ENCODE measurements at places on chromosomes 5 and 9.

DNA sequence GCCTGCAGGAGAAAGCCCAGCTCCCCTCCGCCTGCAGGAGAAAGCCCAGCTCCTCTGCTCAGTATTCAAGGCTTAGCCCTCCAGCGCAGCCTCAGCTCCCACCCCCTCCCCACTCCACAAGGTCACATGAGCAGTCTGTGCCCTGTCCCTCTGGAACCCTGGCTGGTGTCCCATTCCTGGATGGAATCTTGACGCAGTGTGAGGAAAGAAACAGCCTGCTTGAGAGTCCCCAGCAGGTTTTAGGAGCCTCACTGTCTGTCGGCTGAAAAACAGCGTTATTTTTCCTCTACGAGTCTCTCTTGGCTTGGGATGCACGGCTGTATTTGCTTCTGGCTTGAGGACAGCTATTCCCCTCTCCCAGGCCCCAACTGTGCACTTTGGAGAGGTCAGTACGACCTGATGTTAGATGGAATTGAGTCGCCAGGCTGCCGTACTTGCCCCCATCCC, 210.1 kb upstream of the TRIM32 start:
- no peak for DNase-seq

- DNase-seq: peak; percentile 4
These were observed 183.5 kb downstream of the RFX3 start for GRCh38 chr9:3342159-3342777.

GRCh38 chr9:116154976-116155697, 1.5 kb downstream of the PAPPA start:
- peak; percentile 36 for DNase-seq

GRCh38 chr5:107937204-107937603, 266.5 kb upstream of the EFNA5 start:
- DNase-seq: peak; percentile 33

DNA sequence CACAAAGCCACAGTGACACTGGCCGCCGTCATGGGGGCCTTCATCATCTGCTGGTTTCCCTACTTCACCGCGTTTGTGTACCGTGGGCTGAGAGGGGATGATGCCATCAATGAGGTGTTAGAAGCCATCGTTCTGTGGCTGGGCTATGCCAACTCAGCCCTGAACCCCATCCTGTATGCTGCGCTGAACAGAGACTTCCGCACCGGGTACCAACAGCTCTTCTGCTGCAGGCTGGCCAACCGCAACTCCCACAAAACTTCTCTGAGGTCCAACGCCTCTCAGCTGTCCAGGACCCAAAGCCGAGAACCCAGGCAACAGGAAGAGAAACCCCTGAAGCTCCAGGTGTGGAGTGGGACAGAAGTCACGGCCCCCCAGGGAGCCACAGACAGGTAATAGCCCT, 26.1 kb downstream of the HRH2 start:
- no peak for DNase-seq

- DNase-seq: peak; percentile 42
These were observed 14.8 kb downstream of the ODF2 start for GRCh38 chr9:128470560-128470959.

- no peak for DNase-seq
These were observed 498.6 kb upstream of the GRIN3A start for GRCh38 chr9:102237094-102237493.

- peak; percentile 41 for DNase-seq
These were observed 579.7 kb upstream of the ZNF608 start for GRCh38 chr5:125326150-125326510.

DNA sequence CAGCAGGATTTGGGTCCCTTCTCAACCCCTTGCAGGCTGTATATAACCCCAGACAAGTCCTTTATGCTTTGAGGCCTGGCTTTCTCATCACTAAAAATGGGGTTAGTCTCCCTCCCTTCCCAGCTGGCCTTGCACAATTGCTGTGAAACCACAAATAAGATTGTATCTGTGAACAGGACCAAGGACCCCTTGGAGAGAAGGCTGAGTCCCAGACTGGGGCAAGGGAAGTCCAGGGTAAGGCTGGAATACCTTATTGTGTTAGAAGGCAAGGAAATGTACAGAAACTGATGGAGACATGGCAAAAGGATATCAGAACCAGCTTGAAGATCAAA, 11.4 kb downstream of the MACROH2A1 start:
- no peak for DNase-seq

- no peak for DNase-seq
These were observed 174.7 kb downstream of the WDR70 start for GRCh38 chr5:37553720-37554404.

- DNase-seq: no peak
These were observed 671.3 kb downstream of the LRRC70 start for GRCh38 chr5:63249960-63250359.

GRCh38 chr5:157106630-157107461, 2.0 kb downstream of the HAVCR2 start:
- DNase-seq: peak; percentile 45

- DNase-seq: no peak
These were observed 8.4 kb upstream of the SPINK4 start for GRCh38 chr9:33231623-33231942.

- DNase-seq: peak; percentile 61
These were observed 24.2 kb downstream of the C9orf50 start for GRCh38 chr9:129596541-129597331.

- no peak for DNase-seq
These were observed 6.8 kb downstream of the SLC1A3 start for GRCh38 chr5:36613241-36613640.

DNA sequence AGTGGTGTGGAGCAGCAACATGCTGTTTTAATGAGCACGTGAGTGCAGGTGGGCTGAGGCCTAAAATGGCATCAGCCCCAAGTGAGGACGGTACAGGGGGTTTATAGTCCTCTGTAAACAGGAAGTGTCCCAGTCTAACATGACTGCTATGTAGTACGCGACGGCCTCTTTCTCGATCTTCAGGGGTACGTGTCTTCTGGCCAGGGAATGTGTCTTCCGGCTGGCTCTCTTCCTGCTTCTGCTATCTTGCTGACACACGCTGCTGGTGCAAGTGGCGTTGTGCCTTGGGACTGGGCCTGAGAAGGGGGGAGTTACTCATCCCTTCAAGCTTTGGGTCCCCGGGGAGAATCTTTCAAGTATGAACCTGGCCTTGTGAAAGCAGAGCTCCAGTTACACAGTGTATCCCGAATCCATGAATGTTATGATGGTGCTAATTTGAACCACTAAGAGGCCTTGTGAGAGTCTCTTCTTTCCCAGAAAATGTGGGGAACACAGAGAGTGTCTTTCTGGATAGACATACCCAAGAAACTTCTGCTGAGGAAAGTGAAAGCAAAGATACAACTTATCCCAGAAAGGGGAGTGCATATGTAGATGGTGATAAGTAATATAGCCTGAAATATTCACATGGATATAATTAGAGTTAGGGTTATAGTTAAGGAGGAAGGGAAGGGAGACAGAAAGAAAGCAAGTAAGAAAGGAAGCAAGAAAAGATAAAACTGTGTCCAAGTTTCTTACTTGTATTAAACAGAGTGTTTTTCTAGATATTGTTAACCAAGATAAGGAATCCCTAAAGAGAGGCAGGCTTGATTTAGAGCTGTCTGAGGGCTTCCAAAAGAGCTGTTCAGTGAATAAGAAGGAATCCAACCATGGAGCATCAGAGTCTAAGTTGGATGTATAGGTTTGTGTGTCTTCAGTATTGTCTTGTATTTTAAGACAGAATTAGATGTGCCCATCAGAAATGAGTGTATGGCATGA, 35.5 kb upstream of the ANXA2R start:
- DNase-seq: no peak

DNA sequence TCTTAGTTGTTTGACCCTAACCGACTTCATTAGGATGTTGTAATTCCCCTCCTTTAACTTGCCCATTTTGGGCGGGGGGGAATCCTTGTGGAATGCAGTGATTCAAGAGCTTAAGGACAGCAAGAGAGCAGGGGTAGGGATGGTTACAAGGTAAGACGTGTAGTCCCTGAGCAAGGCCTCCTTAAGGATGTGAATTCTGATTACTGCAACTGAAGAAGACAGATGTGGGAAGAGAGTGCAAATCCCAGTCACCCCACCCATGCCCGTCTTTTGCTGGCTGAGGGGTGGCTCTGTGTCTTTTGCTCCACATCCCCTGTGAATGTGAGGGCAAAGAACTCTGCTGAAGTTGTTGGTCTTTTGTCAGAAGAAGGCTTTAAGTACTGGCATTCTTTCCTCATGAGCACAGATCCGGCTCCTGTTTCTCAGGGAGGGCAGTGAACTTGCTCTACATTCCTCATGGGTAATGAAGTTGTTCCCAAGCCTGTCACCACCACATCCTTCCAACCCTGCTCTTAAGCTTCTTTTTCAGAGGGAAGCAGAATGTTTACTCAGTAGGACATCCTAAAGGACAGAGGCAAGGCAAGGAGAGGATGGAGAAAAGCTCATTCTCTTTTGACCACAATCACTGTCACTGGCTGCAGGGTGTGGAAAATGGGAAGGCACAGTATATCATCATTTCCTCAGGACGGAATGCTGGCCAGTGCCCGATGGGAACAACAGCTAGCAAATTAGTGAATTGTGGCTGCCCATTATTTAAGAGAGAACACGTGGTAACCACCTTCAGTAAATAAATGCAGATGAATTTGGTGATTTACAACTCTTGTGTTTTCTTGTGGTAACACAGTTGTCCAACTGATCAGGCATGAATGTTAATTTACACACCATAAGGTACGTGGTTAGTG, 61.5 kb downstream of the RAI14 start:
- peak; percentile 100 for DNase-seq

- DNase-seq: no peak
These were observed 61.7 kb downstream of the DEPDC1B start for GRCh38 chr5:60638300-60638699.

DNA sequence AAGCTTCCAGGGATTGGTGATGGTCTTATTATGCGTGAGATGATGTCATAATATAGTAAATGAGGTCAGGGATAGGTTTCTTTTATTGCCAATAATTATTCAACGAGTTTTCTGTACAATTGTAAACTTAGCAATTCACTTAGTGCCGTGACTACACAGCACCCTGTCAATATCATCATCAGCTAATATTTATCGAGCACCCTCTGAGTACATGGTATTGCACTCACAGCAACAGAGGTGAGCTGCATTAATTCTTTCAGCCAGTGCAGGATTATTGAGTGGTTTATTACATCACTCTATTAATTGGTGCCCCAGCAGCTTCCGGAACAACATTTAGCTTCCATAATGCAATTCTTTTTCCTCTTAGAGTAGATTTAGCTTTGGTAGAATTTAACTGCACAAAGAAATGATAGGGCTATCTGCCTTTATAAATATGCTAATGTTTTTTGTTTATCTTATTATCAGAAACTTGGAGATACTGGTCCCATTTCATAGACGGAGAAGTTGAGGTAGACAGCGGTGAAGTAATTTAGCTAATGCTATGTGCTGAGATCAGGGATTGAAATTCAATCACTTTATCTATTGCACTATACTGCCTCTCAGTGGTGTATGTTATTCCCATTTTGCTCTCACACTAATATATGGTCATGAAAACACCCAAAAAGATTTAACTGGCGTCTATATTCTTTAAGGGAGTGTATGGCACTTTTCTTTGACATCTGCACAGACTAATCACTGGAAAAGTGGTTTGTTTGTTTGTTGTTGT, 726.1 kb upstream of the WWC1 start:
- DNase-seq: peak; percentile 40

DNA sequence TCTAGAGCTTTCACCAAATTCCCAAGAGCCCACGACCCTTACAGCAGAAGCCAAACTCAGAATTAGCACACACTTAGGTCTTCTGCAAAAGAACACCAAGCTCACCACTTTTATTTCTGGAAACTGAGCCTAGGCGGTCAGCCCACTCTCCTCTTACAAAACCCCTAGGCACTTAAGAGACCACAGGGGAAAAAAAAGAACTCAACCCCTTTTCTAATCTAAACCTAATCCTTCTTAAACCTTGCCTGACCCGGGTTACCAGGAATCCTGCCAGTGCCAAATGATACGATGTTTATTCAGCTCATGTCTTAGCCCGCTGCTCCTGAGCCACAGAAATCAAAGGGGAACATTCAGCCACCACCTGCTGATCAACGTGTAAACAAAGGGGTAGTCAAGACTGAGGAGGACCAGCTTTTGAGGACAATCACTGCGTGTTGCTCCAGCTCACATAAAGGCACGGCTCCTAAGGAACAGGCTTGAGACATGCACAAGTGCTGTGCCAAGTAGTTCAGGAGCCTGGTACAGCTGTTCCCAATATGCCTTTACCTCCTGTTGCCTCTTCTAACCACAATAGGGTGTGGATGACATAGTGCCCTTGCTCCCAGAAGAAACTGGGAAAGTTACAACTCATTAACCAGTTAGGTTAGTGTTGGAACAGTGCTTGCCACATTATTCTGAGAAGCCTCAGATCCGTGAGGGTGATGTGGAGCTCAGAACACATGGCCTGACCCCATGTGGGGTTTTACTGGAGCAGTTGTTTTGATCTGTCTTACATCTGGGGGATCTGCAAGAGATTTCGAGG, 49.3 kb downstream of the ZFAND5 start:
- peak; percentile 100 for DNase-seq

GRCh38 chr5:175555168-175555785, 76.9 kb downstream of the SFXN1 start:
- DNase-seq: no peak

GRCh38 chr5:109619021-109619460, 70.7 kb upstream of the MAN2A1 start:
- DNase-seq: no peak

GRCh38 chr5:32711362-32711680, 200 bp downstream of the NPR3 start:
- no peak for DNase-seq

DNA sequence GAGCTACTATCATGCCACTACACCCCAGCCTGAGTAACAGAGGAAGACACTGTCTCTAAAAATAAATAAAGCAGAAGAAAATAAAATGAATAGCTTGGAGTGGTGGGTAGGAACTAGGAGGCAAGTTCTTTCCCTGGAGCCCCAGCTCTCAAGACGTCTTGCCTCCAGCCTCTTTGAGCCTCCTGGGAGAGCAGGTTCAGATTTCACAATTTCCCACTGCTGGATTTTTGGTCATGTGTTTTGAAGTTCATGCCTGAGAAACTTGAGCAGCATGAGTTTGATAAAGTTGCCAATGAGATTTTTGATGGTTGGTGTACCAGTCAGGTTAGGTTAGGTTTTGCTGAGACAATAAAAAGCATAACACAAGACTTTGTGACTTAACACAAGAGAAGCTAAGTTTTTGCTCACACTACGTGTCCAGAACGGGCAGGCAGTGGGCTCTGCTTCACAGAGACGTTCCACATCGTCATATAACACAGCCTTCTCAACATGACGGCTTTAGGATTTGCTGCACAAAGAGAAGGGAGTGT, 4.1 kb upstream of the CCDC69 start:
- no peak for DNase-seq

- peak; percentile 80 for DNase-seq
These were observed 152.8 kb upstream of the DAP start for GRCh38 chr5:10913841-10914240.

- DNase-seq: no peak
These were observed 106.3 kb downstream of the DMXL1 start for GRCh38 chr5:119177226-119177625.

DNA sequence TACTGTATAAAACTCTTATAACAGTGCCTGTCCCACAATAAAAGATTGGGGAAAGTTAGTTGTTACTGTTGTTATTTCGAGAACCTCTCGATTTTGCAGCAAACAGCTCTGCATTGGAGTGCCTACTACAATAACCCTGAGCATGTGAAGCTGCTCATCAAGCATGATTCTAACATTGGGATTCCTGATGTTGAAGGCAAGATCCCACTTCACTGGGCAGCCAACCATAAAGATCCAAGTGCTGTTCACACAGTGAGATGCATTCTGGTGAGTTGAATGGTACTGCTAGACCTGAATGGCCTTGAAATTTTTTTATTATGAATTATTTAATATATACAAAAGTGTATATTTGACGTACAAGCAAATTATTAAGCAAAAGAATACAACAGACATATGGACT, 123.2 kb downstream of the TEX10 start:
- DNase-seq: no peak
